ENCODE measurements at places on chromosomes 1 and 21.
A peak's percentile ranks its signal among the peaks of the same experiment; 100 is the strongest.

- DNase-seq: no peak
Measured at GRCh38 chr1:100683448-100684349, 35.8 kb upstream of the VCAM1 start.

GRCh38 chr1:243495442-243496186 is 239.8 kb downstream of the SDCCAG8 start:
- no peak for DNase-seq

GRCh38 chr1:92051948-92052347 is 22.2 kb downstream of the EPHX4 start:
- no peak for DNase-seq

- DNase-seq: no peak
Measured at GRCh38 chr1:209095627-209096595, 487.6 kb upstream of the CAMK1G start.

DNA sequence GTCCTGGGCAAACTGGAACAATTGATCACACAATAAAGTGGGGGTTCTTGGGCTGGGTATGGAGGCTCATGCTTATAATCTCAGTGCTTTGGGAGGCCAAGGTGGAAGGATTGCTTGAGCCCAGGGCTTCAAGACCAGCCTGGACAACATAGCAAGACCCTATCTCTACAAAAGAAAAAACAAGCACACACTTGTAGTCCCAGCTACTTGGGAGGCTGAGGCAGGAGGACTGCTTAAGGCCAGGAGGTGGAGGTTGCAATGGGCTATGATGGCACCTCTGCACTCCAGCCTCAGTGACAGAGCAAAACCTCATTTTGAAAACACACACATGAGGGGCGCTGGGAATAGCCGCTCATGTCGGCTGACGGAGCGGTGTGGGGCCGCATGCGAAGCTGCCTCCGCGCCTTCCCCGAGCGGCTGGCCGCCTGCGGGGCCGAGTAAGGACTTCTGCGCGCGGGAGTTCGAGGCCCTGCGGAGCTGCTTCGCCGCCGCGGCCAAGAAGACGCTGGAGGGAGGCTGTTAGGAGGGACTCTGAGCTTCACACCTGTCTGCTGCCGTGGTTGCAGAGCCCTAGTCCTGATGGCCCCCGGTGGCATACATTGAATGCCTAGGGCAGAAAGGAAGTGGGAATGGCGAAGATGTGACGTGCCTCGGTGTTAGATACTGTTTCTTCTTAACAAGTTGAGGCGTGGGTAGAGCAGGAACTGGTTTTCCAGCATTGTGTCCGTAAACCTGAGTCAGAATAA is 59.5 kb downstream of the ACBD3 start:
- no peak for DNase-seq

GRCh38 chr1:196674908-196675307 is 23.1 kb downstream of the CFH start:
- DNase-seq: no peak

- no peak for DNase-seq
Measured at GRCh38 chr1:76266762-76267161, 192.2 kb downstream of the ST6GALNAC3 start.

DNA sequence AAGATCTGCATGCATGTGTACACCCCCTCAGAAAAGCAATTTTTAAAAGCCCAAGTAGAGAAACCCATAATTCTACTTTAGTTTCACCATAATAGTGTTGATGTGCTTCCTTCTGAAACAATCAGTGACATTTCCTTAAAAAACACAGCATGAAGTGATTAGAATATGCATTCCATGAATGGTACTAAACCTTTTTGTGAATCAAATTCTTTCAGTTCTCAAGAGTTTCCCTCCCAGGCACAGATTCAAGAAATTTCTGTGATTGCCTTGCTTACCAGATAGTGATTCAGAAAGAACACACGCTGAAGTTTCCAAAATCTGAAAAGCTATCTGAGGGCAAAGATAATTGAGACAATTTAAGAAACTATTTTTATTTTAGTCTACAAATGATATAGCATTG is 136.4 kb upstream of the ADGRL2 start:
- no peak for DNase-seq

DNA sequence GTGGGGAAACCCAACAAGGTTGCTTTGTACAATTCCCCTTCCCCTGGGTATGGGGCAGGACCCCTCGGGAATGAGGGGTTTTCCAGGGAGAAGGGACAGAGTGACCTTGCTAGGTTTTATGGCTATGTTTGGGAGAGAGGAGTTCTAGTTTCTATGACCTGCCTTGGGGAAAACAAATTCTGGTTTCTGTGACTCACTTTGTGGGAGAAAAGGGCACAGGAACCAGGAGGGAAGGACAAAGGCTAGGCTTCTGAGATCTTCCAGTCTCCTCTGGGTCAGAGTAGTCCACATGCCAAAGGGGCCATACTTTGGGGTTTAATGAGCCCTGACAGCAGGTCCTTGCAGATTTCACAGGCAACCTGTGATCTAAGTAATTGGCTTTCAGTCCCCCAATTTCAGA is 5.5 kb upstream of the PTGER3 start:
- DNase-seq: no peak

DNA sequence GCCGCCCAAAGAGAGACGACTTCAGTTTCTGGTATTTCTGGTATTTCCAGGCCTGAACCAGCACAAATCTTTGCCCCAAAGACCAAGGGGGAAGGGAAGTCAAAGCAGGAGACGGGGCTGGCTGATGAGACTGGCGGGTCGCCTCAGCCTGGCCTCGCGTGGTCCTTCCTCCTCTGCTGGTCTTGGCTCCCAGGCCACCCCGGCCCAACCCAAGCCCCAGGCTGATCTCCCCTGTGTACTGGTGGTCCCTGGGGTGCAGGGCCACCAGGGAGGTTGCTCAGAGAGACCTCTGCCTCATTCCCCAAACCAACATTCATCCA is 19.9 kb downstream of the WNT4 start:
- DNase-seq: no peak

- DNase-seq: no peak
Measured at GRCh38 chr1:167416506-167416905, 101.8 kb downstream of the CD247 start.

GRCh38 chr1:180863158-180863775 is 49.4 kb upstream of the KIAA1614 start:
- DNase-seq: peak; percentile 28

DNA sequence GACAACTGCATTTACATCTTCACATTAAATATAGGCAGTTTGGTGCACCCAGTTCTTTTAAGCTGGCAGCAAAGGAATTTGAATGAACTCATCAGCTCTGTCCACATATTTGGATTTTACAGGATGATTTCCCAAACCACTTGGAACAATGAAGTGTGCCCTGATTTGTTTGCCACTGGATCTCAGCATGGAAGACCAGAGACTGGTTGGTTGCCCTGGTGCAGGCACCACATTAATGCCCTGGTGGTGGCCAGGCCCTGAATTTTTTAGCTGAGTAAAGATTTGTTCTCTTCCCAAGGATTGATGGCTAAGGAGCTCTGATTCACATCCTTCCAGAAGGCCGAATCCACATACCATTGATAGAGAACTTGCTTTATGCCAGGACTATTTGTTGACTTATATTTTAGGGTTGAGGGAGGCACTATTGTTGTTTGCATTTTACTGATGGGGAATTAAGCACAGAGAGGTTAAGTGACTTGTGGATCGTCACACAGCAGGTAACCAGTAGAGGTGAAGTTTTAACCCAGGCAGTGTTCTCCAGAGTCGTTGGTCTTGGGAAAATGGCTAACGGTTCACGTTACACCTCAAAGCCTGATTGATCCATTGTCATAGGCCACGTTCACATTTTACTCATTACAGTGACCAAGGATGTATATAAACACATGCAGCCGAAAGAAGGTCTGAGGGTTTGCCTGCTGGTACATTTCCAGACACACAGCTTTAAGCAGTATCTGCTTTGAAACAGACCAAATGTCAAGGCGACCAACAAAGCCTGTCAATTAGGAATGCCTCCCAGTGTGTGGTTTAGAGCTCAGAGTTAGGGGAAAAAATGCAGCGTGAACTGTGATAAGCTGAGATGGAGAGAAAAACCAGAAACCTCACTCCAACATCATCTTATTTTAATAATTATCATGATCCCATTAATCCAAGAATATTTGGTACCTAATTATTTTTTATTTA is 50.7 kb downstream of the KAZN start:
- DNase-seq: no peak

- DNase-seq: no peak
Measured at GRCh38 chr1:236800623-236801022, 5.5 kb downstream of the MTR start.

Data from central memory CD4-positive, alpha-beta T cell (primary cell).